Stimulated activated CD8-positive, alpha-beta memory T cell treated with anti-CD3 and anti-CD28 coated beads, Interleukin-15, amount 100 ng/mL, for 48 hours (primary cell): ENCODE measurements at places on chromosomes 6 and 20.

GRCh38 chr20:17896771-17897369, 71.7 kb downstream of the SNX5 start:
- DNase-seq: no peak

GRCh38 chr20:12252793-12253192, 335.1 kb downstream of the BTBD3 start:
- no peak for DNase-seq

DNA sequence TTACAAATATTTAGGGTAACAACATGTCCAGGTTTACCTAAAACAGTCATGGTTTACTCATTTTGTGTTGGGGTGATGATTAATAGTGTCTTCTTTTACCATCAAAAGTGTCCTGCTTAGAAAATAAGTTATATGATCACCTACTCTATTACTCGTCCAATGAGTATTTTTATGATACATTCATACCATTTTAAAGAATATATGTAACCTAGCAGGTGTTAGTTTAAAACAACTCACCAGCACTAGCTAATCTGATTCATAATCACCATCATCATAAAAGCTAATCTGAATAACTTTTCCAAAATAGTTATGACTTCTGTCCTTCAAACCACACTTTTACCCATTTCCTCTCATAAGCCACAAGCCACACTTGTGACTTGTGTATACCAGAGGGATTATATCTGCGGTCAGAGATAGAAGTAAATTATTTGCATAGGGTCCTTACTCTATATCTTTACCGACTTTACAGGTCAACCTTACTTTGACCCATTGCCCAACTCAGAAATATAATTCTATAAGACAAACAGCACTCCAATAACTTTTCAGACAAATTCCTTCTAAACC, 33.3 kb upstream of the NRN1 start:
- DNase-seq: no peak

DNA sequence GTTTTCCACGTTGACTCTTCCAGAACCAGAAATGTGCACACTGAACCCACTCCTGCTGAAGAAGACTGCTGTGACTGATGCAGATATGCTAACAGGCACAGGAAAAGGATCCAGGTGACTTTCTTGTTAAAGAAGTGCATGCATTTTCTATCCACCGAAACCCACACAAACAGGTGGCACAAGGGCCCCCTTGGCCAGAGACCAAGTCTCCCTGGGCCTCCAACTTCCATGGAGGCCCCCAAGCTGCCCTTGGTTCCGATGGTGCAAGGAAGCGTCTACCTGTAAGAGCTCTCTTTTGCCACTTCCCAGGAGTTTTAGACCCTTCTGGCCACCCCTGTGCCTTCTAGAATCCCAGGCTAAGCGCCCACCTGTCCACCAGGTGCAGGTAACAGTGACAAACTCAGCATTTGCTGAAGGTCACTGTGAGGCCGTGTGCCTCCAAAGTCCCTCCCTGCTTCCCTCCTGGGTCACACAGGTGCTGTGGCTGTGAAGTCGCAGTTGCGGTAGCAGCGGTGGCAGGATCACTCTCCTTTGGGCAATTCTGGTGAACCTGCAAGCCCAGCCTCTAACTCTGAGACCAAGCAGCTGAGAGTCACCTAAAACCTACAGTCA, 134.8 kb downstream of the PXDC1 start:
- no peak for DNase-seq

- DNase-seq: no peak
Measured at GRCh38 chr20:49573900-49574416, 6.0 kb upstream of the PTGIS start.
